ENCODE measurements at places on chromosomes 12 and 14. TPM values are rescaled to one million over a fixed set of nuclear protein-coding genes. Genes with fewer than 3 reads are reported as not detected.

DNA sequence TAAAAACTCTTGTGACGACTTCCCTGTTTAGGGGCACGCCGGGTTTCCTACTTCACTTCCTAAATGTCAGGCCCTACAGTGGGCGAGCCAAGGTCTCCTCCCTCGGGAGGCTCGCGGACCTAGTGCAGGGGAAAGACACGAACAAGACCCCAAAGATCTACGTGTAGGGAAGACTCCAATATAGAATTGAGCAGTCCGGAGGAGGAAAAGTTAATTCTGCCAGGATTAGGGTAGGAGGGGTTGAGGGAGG is 564 bp downstream of the ATXN3 start:
- peak; percentile 64 for DNase-seq

The DPPA3 gene
- not detected for total RNA-seq

DNA sequence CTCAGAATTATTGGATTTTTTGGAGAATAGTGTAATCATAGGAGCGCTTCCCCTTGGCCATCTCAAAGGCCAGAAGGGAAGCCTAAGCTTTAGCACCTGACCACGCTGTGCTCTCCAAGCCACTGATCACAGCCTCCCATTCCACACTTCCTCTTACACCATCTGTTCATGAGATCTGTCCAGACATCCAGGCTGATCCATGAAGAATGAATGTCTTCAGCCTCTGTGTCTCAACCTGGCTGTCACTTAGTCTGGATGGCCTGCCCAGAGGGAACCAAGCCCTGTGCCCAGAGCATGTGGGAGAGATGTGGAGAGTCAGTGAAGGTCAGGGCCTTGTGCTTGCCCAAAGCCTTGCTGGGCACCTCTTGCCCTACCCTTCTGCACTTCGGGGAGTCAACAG is 40.5 kb downstream of the TSPAN11 start:
- DNase-seq = no peak

DNA sequence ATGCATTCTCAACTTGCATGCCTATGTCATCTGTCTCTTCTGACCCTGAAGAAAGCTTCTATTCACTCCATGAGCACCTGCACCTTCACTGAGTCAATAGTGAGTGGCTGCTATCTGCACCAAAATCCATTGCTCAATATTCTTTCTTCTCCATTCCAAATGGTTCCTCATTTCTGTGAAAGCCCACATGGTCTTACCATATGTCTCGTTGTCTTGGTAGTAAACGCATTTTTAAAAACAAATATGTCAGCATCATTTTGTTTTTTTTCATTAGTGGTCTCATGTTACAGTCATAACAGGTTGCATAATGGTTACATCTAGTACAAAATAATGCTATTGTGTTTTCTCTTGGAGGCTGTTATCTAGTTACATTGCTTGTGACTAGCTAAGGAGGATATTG is 106.9 kb upstream of the CPM start:
- DNase-seq = no peak

The HSPA2 gene
- 3.0 TPM for total RNA-seq

The MUCL1 gene
- total RNA-seq = not detected

GRCh38 chr14:24366721-24367513 is 1.1 kb upstream of the NFATC4 start:
- DNase-seq = peak; percentile 78

- DNase-seq = no peak
Observed at GRCh38 chr12:38159591-38160317, 156.8 kb upstream of the ALG10B start.

DNA sequence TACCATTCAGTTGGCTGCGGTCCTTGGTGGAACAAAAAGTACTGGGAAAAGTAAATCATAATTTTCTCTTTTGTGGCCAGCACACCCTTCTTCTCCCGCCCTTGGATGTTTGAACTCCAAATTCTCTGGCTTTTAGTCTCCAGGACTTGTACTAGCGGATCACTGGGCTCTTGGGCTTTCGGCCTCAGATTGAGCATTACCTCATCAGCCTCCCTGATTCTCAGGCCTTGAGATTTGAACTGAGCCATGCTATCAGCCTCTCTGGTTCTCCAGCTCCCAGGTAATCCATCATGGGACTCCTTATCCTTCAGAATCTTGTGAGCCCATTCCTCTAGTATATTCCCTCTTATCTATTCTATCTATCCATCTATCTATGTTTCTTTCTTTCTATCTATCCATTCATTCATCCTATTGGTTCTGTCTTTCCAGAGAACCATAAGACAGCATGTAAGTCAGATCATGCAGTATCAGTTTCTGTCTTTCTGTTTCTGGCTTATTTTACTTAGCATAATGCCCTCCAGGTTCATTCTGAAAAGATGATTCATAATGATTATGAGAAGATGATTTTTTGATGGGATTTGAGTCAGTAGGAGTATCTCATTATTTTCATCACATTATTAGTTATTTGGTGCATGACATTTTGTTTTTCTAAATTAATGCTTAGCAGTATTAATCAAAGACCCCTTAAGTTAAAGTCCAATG is 814.9 kb downstream of the LRFN5 start:
- DNase-seq = no peak

- no peak for DNase-seq
Observed at GRCh38 chr12:126960709-126961108, 1306.3 kb upstream of the TMEM132C start.

GRCh38 chr14:104149617-104150135 is 11.3 kb downstream of the KIF26A start:
- DNase-seq = peak; percentile 8

The TM7SF3 gene
- 99.0 TPM for total RNA-seq

The LPAR5 gene
- not detected for total RNA-seq

DNA sequence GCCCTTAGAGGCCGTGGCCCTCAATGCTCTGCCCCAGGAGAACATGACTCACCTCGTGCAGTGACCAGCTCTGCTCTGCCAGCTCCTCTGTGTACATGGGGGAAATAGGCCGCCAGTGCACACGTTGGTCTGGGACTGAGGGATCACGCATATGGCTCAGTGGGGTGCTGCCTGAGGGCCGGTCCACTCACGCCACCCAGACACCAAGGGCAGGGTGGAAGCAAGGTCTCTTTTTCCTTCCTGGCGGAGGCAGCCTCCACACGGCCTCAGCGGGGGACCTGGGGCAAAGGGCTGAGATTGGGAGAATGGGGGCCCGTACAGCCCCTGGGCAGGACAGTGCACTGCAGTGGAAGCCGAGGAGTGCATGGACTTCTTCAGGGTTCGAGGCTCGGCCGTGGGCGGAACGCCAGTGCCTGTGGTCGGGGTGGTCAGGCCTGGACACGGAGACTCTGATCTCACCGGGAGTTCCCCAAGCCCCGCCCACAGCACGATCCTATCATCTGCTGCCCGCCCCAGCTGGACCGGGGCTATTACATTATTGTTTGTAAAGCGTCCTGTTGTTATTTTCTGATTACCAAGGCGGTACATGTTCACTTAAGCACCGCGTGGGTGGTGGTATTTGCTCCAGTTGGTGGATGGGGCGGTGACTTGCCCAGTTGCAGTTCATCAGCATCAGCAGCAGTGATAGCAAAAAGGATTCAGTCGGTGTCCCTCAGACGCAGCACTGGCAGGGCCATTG is 38.8 kb upstream of the TDRD9 start:
- peak; percentile 25 for DNase-seq

GRCh38 chr12:102484017-102484416 is 3.7 kb upstream of the IGF1 start:
- no peak for DNase-seq

The KRT83 gene
- not detected for total RNA-seq

DNA sequence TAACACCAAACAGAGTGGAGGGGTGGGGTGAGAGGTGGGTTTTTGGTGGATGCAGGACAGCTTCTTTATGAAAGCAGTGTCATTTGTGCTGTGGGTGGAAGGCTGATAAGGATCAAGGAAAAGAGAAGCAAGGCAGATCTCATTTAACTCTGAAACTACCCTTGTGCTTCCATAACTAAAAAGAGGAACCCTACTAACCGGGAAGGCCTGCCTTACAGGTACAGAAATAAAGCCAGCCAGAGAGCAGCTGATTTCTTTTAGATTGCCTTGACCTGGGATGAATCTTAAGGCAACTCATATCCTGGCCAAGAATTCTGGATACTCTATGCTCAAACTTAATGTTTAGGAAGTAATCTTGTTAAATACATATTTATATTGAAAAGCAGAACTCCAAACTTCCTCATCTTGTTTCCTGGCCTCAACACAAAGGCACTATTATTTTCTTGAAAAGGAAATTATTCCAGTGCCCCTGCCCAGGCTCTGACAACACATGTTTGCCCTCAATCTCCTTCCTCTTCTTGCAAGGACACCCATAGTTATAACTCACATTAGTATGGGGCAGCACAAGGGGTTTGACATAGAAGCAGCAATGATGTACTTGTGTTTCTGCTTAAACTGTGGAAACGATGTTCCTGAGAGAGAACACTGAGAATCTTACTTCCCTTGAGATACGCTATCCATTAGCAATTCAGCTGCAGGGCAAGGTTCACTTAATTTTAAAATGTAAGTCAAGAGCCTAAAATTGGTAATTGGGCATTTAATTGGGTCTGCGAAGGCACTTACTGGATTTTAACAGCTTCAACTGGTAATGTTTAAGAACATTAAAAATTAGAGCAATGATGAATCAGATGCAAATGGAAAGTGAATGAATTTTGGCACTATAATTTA is 173.7 kb downstream of the STXBP6 start:
- no peak for DNase-seq

The GAS2L3 gene
- 17.7 TPM for total RNA-seq

The AGAP2 gene
- 0.20 TPM for total RNA-seq

The GPRC5A gene
- total RNA-seq = 0.99 TPM

The TMED10 gene
- total RNA-seq = 192 TPM

The ARHGAP9 gene
- total RNA-seq = not detected

- peak; percentile 5 for DNase-seq
Observed at GRCh38 chr14:52313462-52313861, 650 bp upstream of the PTGER2 start.

The LRIG3 gene
- total RNA-seq = 36.9 TPM

DNA sequence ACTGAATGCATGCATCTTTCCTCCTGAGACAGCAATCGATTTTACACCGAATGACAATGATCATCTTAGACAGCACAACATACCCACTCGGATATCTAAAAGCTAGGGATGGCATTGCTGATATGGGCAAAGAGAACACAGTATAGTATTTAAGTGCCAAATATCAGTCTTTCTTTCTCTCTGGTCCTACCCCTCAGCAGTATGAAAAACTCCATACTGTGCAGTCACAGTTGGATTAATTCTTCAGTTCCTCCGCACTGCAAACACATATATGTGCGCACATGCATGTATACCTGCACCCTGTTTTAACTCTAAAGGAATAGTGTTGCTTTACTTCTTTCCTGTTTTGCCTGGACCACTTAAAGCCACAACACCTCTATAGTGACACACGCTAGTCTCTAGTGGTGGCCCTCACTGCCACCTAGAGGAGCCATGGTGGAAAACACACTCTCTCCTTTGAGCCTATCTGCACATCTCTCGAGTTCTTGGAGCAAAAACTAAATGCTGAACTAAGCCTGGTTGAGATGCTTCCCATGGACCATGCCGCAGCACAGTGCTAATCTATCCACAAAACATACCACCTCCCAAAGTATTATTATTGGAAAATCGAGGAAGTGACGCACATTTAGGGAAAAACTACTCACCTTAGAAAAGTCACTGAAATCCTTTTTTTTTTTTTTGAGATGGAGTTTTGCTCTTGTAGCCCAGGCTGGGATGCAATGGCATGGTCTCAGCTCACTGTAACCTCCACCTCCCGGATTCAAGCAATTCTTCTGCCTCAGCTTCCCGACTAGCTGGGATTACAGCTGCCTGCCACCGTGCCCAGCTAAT is 11.9 kb downstream of the TMEM52B start:
- peak; percentile 73 for DNase-seq

- no peak for DNase-seq
Observed at GRCh38 chr12:88381466-88381865, 198.8 kb downstream of the KITLG start.

DNA sequence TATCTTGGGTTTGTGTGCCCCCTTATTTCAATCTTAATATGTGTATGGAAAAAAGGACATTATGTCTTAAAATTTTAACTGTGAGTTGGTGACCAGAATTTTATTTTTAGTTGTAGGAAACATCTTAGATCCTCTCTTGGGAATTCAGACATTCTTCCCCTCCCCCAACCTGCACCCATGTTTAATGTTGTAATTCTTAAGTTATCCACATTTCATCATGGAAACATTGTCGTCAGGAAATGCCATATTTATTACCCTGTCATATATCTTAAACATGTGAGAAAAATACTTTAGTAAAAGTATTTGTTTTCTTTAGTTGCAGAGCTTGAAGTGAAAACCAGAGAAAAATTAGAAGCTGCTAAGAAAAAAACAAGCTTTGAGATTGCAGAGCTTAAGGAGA is 30.3 kb downstream of the YEATS4 start:
- DNase-seq = no peak

DNA sequence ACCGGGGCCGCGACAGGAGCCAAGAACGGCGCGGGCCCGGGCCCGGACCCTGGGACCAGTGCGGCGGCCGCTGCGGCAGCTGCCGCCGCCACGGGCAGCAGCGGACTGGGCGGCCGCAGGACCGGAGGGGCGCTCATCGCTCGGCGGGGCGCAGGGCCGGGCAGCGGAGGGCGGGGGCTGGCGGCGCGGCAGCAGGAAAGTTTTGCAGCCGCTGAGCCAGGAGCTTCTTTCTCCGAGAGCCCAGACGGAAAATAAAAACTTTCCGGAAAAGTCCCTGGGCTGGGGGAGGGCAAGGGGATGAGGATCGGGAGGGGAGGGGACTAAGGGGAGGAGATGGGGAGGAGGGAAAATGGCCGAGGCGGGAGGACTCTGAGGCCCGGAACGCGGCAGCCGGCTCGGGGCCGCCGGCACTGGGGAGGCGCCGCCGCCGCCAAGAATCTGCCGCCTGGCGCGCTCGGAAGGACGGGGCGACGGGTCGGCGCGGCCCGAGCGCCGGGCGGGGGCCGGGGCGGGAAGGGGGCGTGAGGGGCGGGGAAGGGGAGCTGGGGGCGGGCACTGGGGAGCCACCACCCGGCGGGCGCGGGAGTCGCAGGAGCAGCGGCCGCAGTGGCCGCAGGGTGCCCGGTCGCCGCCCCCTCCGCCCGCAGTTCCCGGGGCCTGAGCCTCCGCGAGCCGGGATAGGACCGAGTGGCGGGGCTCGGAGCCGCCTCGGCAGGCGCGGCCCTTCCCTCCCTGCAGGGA is at the start of gene PRKD1:
Gene PRKD1, minus strand, starts transcription at position 472 of the 741 bp plus-strand sequence.
- DNase-seq = peak; percentile 65

- no peak for DNase-seq
Observed at GRCh38 chr12:8969861-8970411, 19.4 kb upstream of the KLRG1 start.

DNA sequence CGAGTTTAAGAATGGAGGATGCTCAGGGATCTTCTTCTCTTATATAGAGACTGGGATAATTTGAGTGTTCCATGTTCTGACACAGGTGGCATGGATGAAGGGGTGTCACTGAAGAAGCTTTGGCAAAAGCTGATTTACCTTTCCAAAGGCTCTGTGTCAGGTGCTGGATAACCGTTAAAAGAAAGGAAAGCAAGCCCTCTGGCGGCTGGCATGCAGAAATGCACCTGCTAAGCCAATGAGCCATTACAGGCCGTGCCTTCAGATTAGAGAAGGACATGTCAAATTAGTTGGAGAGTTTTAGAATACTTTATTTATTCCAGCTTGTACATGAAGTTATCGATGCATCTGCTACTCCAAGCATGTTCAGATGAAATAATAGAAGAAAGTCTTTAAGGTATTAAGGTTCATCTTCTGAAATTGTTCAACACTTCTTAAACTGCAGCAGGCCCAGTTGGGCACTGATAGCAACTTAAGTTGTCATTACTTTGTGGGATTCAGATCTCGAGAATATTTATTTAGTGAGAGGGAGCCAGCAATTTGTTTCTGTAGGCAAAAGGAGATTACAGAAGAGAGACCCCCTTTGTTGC is 678.2 kb downstream of the NRXN3 start:
- peak; percentile 58 for DNase-seq

The STON2 gene
- 49.0 TPM for total RNA-seq

The NAP1L1 gene
- total RNA-seq = 116 TPM

The KITLG gene
- 10.7 TPM for total RNA-seq

The BHLHE41 gene
- total RNA-seq = under 0.01 TPM

- peak; percentile 76 for DNase-seq
Observed at GRCh38 chr12:41932470-41932991, 212.1 kb downstream of the GXYLT1 start.

All from lung microvascular endothelial cell (primary cell).